MM.1S (cell line): ENCODE measurements at places on chromosomes 7 and 10.

DNA sequence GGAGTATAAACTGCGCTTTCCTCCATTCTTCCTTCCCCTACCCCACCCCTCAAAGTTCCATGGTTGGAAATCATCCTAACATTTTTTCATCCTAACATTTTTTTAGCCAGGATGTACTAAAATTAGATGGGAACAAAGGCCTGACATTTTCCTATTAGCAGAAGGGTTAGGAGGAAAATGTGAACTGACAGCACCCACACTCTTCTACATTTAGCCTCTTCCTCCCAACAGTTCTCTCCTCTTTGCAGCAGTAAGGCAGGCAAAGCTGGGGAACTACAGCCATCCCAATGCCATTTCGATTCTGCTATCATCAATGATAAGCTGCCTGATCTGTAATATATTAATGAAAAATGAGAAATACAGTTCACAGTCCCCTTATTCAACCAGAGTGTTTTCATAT, 11.4 kb upstream of the FAM53B start:
- no peak for DNase-seq

GRCh38 chr10:78736926-78737630, 331.7 kb upstream of the ZMIZ1 start:
- DNase-seq: no peak

GRCh38 chr10:95183271-95184230, 10.5 kb upstream of the ACSM6 start:
- peak; percentile 91 for DNase-seq

DNA sequence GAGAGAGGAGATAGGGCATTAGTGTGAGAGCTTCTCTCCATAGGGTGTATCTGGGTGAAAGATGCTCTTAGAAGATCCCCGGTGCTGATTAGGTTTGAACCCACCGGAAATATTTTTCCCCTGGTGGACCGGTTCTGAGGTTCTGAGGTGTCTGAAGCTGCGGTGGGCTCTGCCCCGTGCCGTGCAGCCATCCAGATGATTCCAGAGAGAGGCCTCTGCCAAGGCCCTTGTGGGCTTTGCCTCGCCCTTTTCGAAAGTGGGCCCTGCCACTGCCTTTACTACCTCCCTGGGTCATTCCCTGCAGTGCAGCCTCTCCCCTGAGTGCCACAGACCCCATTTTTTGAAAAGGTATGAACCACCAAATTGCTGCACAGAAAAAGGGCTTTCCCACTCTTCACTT, 2.8 kb downstream of the GIMAP8 start:
- no peak for DNase-seq

DNA sequence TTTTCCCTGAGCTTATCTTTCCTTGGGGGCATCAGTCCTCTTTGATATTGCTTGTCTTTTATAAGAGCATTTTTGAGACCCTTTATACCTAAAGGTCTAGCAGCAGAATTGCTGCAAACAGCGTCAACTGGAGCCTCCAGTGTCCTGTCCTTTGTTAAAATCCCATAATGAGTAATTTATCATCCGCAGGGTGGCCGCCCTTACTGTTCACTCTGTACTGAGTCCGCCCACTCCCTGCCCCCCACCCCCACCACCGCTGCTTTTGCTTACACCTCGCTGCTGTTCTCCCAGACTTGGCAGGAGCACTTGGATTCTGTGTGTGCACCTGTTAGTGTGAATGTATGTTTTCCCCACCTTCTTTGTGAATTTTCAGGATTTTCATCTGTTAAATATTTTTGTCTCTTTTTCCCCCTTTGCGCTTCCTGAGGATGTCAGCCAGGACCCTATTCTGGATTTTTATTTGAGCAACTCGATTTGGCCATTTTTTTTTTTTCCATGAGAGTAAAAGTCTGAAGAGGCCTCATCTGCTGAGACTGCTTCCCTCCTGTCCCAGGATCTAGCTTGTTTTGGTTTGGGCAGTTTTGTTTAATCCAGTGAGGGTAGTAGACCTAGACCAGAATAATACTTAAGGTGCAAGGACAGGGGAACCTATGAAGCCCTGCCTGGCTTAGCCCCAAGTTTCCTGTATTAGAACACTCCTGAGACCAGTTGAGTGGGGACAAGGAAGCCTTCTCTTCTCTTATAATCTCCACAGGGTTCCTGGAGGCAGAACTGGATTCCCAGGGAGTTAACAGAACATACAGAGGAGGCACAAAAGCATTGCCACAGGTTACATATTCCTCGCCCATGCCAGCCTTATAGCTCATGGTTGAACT, 8.2 kb downstream of the AGFG2 start:
- DNase-seq: no peak

GRCh38 chr10:79498291-79498829, 14.0 kb upstream of the EIF5AL1 start:
- no peak for DNase-seq

- no peak for DNase-seq
Observed at GRCh38 chr7:120259386-120259785, 13.6 kb upstream of the KCND2 start.

GRCh38 chr10:44424957-44425356, 40.1 kb upstream of the CXCL12 start:
- DNase-seq: no peak

DNA sequence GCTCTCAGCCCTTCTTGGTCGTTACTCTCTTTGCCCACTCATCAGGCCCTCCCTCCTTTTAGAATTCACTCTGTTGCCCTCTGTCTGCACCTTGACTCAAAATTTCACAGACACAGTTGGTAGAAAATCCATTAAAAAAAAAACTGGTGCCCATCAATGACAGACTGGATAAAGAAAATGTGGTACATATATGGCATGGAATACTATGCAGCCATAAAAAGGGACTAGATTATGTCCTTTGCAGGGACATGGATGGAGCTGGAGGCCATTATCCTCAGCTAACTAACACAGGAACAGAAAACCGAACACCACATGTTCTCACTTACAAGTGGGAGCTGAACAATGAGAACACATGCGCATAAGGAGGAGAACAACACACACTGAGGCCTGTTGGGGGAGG, 115.7 kb downstream of the PARP12 start:
- no peak for DNase-seq

- no peak for DNase-seq
Observed at GRCh38 chr10:126052171-126052570, 155.8 kb downstream of the FANK1 start.

DNA sequence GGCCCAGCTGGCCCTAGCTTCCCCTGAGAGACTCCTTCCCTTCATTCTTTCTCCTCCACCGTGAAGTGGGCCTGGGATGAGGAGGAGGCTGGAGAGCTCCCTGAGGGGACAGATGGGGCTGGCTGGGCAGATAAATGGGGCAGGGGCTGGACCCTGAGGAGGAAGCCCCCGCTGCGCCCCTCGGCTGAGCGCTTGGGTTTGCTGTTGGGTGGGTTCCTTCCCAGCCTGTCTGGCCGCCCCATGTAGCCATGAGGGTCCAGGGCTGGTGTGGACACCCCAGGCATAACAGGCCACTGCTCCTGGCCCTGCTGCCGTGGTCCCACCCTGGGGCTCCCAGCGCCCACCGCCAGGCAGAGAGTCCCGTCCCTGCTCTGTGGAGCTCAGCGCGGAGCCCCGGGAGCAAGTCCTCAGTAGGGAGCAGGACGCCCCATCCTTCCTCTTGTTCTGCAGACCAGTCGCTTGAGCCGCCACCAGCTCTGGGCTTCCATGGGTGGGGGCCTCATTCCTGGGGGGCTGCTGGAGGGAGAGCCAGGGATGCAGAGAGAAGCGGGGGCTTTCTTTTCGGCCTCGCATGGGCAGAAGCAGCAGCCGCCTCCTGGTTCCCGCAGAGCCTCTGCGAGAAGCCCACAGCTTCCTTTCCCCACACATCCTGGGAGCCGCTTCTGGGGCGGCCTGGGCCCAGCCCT, 266.4 kb upstream of the TCERG1L start:
- no peak for DNase-seq

GRCh38 chr7:87625101-87625500, 3.1 kb upstream of the RUNDC3B start:
- no peak for DNase-seq

GRCh38 chr7:114130866-114131265, 212.1 kb upstream of the PPP1R3A start:
- no peak for DNase-seq
